ENCODE measurements at places on chromosomes 7 and 10.

DNA sequence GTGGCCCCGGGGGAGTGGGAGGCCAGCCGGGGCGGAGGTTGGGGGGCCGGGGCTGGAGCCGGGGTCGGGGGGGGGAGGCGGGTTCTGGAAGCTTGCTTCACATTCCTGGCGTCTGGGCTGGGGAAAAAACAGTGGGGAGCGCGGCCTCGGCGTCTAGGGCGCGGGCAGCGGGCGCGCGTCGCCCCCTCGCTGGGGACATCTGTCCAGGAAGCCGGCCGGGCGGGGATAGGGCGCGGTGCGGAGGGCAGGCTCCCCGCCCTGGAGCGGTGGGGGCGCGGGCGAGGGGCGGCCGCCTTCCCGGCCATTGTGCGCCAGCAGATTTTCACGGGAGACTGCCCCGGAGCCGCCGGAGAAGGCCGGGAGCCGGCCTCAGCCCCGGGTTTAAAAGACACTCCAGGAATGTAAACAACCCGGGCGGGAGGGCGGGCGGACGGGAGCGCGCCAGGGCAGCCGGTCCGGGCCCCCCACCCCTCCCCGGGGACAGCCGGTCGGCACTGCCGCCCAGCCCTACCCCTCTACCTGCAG, 1.4 kb downstream of the ZMIZ1 start:
- DNase-seq: no peak

- DNase-seq: peak; percentile 37
These were observed 35.5 kb downstream of the IKZF1 start for GRCh38 chr7:50339990-50340500.

DNA sequence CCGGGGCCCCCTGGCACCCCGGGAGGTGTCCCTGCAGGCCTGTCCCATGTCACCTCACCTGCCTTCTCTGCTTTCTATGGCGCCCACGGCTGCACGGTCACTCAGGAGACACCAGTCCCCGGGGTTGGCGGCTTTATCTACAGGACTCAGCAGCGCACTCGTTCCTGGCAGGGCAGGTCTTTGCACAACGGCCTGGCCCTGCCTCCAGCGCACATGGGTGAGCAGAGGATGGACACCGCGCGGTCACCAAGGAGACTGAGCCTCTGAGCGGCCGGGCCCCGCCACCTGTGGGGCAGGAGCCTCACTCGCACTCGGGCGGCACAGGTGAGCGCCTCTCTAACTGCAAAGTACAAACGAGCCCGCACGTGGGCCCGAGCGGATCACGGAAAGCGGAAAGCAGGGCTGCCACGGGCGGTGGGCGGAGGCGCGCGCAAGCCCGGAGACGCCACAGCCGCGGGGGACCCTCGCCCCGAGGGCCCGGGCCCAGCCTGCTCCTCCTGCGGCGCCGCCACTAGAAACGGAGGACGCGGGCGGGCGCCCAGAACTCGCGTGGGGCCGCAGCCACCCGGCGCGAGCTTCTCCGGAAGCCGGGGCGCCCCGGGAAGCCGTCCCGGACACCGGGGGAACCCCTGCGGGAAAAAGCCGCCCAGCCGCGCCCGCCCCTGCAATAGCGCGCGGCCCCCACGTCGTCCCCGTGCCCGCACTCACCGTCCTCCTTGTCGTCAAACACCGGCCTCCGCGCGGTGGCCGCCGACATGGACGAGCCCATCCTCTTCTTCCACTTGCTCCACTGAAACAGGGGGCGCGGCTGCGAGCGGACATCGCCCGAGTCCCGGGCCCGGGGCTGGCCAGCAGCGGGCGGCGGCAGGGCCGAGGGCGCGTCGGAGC, 642 bp downstream of the STK32C start:
- no peak for DNase-seq

DNA sequence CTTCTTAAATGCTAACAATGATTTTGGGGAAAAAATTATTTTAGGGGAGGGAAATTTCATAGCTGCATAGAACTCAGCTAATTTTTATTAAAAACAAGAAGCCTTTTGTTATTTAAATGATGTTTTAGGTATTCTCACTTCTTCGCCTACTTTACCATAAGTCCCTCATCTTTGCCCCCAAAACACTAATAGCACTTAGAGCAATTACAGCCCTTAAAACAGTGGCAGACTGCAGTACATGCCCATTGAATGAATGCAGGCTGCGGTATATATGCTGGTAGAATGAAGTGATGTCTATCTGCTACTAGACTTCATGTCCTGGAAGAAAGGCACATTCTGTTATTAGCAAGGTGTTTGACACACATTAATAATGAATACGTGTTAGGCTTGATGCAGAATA, 2.9 kb upstream of the SPAG6 start:
- no peak for DNase-seq

- DNase-seq: peak; percentile 68
These were observed at the start of gene AASS for GRCh38 chr7:122143751-122144711. AASS (minus strand) TSS chr7:122144249; CDS start chr7:122133726, 10,523 bp downstream.

DNA sequence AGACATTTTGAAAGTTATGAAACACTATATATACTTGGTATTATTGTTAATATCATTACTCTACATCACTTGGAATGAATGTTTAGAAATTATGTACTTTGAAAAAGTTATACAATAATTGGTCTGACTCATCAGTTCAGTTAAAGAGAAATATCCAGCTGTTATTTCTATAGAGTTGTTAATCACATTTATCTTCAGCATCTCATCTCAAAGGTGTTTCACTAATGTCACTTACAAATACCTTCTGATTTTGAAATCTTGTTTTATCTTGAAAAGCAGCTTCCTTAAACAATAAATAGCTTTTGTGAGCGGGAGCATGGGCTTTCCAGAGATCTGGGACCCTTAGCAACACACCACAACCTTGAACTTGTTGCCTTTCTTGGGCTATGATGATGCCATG, 205.2 kb downstream of the PCLO start:
- DNase-seq: no peak

DNA sequence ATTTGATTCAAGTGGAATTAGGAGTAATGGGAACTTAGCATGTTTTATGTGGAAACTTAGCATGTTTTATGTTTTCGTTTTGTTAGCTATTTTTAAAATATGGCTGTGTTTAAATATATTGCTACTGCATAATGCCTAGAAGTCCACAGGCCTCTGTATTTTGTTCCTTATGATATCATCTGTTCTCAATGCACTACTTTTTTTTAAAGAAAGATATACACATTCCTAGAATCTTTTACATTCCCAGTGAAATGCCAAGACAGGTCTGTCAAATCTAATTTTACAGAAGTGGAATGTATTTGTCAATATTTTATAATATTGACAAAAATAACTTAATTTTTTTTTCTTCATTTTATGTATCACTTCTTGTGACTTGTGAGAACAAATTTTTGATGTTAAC, 51.6 kb downstream of the ST7 start:
- no peak for DNase-seq

DNA sequence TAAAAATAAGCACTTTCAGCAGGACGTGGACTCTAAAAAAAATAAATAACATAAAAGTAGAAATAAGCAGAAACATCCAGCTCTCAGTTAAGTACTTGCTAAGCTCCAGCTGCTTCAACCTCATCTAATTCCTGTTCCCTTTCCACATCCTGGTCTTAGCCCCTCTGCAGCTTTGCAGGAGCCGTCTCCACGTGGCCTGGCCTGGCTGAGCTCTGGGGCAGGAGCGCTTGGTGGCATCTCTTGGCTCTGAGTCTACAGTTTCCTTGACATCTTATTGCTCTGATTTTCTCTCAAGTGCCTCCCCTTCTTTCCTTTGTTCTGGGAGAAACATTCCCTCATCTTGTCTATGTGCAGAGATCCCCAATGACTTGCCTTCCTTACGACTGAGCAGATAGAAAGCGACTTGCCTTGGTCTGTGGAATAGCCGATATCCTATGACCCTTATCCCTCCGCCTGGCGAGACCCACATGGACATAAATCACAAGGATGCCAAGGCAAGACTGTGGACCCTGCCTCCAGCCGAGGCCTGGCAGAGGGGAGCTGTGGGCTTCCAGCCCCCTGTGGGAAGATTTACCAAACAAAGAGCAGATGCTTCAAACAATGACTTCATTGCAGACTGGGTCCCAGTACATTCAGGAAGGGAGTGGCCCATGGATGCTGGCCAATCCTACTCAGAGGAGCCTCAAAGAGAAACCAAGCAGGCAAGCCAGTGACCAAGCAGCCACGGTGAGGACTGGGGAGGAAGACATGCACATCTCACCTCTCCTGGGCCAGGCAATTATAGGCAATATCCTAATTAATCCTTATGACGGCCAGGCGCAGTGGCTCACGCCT, 61.9 kb downstream of the SPOCK2 start:
- no peak for DNase-seq

- DNase-seq: no peak
These were observed 23.3 kb downstream of the MALRD1 start for GRCh38 chr10:19071946-19072345.

DNA sequence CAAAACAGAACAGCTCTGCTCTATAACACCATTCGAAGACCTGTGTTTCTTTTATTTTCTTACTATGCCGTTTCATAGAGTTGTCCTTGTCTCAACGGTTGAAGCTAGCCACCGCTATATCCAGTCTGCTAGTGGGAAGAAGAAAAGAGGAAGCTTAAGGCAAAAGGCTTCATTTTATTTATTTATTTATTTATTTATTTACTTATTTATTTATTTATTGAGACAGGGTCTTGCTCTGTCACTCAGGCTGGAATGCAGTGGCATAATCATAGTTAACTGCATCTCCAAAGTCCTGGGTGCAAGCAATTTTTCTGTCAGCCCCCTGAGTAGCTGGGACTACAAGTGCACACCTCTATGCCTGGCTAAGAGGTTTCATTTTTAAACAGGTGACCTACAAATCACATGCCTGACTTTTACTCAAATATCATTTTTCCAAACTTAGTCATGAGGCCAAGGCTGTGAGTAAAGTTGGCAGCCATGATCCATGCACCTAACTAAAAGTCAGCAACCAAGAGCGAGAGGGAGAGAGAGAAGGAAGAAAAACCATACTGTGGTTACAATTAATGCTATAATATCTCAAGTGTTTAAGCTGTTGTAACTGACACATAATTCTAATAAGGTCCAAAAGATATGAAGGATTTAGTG, 1305.3 kb upstream of the LRRTM3 start:
- DNase-seq: no peak

DNA sequence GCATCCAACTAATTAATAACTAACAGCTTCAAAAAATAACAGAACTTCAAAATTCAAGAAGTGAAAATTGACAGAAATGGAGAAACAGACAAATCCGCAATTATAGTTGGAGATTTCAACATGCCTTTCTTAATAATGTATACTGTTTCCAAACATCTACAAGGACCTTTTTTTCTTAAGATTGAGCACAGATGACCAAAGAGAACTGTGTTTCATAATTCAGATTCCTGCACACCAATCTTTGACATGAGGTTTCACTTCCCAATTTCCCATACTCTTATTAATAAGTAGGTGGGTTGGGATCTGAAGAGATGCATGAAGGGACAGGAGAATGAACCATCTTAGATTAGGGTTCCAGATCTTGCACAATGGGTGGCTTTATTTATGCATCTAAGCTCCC, 24.9 kb upstream of the GIMAP7 start:
- no peak for DNase-seq

DNA sequence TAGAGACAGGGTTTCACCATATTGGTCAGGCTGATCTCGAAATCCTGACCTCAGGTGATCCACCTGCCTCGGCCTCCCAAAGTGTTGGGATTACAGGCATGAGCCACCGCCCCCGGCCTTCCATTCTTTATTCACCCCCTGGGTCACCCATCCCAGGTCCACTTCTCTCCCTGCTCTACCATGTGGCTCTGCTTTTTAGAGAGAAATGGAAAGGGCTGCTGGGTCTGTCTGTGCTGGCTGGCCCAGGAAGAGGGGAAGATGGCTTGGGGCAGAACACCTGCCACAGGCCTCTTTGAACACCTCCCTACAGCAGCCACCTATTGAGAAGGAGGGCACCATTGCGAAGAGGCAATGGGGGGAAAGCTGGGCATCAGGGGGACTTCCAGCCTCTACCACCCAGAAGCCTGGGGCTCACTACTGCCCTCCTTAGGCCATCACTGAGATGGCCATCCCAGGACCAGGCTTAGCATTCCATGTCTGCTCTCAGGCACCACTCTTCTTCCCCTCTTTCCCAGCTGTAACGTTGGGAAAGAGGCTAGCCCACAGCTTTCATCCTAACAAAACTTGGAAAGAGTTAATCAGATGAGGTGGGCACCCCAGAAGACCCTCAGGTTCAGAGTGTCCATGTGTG, 256.3 kb downstream of the GRID1 start:
- DNase-seq: no peak

DNA sequence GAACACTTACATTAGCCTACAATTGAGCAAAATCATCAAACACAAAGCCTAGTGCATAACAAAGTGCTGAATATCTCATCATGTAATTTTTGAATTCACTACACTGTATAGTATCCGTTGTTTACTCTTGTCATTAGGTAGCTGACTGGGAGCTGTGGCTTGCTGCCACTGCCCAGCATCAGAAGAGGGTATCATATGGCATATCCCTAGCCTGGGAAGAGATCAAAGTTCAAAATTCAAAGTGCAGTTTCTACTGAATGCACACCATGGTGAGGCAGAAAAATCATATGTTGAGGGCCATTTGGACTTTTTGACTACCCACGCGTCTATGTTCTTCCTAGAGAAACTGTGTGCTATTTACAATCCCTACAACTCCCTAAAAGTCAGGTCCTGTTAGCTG, 7.5 kb upstream of the ZC3HAV1 start:
- no peak for DNase-seq

DNA sequence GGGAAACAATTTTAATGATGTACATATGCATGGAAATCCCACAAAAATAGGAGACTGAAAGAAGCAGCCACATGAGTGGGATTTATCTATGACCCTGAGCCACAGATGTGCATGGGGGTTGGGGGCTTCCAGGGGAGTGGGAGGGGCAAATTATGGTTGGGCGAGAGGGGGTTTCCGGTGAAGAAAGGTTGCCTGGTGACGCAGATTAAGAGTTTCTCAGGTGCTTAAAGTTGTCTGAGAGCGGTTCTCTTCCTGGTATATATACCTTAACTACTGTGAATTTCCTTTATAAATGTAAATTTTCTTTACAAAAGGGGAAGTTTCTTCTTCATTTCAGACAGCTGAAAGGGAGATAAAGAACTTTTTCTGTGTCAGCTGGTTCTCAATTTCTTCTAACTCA, 273.6 kb upstream of the PITRM1 start:
- DNase-seq: no peak

DNA sequence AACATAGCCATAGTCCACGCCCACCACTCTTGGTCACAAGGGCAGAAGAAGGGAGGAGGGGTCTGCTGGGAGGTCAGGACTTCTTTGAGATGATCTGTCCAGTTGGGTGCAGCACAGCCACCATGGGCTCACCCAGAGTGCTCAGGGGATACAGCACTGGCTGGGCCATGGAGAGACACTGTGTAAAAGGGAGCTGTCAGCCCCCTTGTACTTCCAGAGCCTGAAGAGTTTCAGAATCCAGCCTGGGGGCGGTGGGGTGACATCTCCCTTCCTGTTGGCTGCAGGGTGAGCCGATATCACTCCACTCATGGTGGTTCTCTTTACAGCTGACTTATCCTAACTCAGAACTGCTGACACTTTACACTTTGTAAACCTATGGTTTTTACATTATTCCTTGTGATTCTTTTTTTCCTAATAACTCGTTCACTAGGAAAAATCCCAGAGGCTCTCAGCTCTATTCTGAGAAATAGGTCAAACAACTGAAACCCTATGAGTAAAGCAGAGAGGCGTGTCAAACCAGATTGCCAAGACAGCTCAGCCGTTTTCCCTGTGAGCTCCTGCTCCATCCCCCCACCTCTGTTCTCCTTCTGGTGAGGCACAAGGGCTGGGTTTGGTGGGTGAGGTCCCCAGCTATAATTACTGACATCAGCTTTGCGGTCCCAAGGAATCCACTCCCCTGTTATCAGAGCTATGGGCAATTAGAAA, 3.2 kb upstream of the MRPS24 start:
- no peak for DNase-seq

GRCh38 chr7:78013386-78013785, 214.8 kb downstream of the PHTF2 start:
- no peak for DNase-seq
